ENCODE measurements at places on chromosomes 6 and 20. TPM values are rescaled to one million over a fixed set of nuclear protein-coding genes. Genes with fewer than 3 reads are reported as not detected.

Gene NAPB
- total RNA-seq, result 8.8 TPM

DNA sequence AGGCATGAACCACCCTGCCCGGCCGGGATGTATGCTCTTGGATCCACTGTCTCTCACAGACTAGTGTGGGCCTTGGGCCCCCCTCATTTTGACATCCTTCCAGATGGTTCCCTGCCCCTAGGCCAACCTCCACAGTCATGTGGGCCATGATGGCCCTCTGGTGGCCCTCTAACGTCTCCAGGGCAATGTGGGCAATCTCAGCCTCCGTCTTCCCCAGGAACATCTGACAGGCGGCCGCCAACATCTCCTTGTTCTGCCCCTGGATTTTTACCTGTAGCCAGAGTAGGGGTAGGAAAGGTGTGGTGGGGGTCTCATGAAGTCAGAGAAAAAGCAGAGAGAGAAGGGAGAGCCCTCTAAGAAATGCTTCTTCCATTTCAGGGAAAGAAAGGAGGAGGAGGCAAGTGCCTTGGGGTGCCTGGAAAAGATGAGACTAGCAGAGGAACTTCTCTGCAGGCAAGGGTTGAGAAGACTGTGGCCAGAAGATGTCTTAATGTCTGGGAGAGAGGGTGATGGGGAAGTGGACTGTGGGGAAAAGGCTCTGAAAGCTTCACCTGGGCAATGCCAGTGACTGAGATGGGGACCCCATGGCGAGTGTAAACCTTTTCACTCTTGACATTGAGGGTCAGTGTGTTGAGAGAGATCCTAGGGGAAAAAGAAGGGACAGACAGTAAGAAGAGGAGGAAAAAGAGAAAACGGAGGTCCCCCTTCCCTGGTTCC, 1.3 kb downstream of the FLOT1 start:
- peaks cover 38% of the 10 kb centered on the region for H3K36me3 ChIP-seq
- no peak for DNase-seq
- H3K4me3 ChIP-seq, result peak overlapping the region; percentile 79
- peaks cover 64% of the 10 kb centered on the region for H3K4me1 ChIP-seq

DNA sequence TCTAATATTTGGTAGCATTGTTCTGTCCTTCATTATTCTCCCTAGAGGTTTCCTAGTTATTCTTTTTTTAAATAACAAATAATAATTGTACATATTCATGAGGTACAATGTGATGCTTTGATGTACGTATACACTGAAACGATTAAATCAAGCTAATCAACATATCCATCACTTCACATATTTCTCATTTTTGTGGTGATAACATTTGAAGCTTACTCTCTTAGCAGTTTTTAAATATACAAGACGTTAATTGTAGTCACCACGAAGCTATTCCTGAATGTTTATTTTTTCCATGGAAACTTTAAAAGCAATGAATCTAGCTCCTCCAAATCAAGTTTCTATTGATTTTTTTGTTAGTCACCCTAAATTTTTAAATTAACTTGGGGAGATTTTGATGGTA, 116.5 kb upstream of the PRND start:
- DNase-seq, result no peak
- no peak overlapping the region for H3K4me3 ChIP-seq
- H3K36me3 ChIP-seq, result no peaks in the 10 kb centered on the region
- H3K27ac ChIP-seq, result no peak overlapping the region
- peaks cover 5% of the 10 kb centered on the region for H3K27me3 ChIP-seq

DNA sequence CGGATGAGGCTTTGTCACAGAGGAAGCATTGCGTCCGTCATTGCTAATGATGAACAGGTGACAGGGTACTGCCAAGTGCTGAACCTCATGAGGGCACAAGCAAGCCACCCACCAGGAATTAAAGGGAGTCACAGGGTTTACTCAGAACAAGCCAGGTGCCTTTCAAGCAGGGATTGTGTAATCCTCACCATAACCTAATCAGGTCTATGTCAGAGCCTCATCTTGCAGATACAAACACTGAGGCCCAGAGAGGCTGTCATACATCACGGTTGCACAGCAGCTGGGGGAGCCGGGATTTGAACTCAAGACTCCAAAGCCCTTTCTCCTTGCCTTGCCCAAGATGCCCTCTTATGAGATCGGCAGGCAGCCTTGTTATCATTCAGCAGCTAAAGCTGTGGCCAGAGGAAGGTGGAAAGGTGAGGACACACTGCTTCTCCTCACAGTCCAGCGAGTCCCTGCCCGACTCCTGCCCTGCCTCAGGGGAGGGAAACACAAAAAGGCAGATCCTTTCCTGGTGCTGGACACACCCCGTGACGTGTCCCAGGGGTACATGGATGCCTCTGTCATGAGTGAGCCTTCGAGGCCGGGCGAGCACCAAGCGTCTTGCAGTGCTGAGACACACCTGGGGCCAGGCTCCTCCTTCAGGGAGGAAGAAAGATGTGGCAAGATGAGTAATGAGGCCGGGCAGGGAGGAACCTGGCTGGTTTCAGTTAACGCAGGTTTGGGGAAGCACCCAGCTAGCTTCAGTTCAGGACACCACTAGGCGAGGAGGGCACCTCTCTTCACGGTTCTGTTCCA, 214.9 kb downstream of the LY86 start:
- no peaks in the 10 kb centered on the region for H3K36me3 ChIP-seq
- H3K4me1 ChIP-seq, result peaks cover 17% of the 10 kb centered on the region
- H3K27ac ChIP-seq, result peak overlapping the region; percentile 75
- H3K27me3 ChIP-seq, result no peaks in the 10 kb centered on the region
- no peak overlapping the region for H3K4me3 ChIP-seq

Gene ECT2L
- total RNA-seq, result not detected

DNA sequence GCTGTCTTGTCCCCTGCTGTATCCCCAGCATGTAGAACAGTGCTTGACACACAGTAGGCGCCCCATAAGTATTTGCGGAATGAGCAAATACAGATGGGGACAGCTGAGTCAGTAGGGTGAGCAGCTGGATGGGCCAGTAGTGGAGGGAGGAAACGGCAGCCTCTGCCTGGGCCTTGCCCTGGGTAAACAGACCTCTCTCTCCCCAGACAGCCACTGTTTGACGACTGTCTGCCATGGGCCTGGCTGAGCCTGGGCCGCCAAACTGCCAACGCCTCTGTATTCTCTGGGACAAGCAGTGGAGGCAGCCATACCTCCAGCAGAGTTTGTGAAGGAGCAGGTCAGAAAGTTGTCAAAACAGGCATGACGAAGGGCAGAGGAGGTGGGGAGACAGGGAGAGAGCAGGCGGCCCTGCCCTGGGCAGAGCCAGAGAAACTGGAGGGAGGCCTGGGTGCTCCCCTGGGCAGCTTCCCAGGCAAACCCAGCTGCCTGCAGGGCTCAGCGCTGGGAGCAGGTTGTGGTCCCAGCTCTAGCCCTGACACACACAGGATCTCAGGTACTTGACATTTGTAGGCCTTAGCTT, 15.2 kb downstream of the HNF4A start:
- H3K36me3 ChIP-seq, result no peaks in the 10 kb centered on the region
- no peak overlapping the region for H3K27ac ChIP-seq
- no peak overlapping the region for H3K4me3 ChIP-seq
- DNase-seq, result no peak

- DNase-seq, result no peak
- no peak overlapping the region for H3K27ac ChIP-seq
- H3K4me1 ChIP-seq, result peaks cover 13% of the 10 kb centered on the region
- no peaks in the 10 kb centered on the region for H3K27me3 ChIP-seq
Measured at GRCh38 chr6:37126961-37127616, 42.9 kb upstream of the PIM1 start.

GRCh38 chr6:44254191-44255104, 2.9 kb downstream of the SLC35B2 start:
- H3K4me1 ChIP-seq, result peaks cover 43% of the 10 kb centered on the region
- H3K4me3 ChIP-seq, result no peak overlapping the region
- H3K27ac ChIP-seq, result no peak overlapping the region
- H3K27me3 ChIP-seq, result no peaks in the 10 kb centered on the region
- DNase-seq, result no peak

Gene MUC21
- 0.38 TPM for total RNA-seq

DNA sequence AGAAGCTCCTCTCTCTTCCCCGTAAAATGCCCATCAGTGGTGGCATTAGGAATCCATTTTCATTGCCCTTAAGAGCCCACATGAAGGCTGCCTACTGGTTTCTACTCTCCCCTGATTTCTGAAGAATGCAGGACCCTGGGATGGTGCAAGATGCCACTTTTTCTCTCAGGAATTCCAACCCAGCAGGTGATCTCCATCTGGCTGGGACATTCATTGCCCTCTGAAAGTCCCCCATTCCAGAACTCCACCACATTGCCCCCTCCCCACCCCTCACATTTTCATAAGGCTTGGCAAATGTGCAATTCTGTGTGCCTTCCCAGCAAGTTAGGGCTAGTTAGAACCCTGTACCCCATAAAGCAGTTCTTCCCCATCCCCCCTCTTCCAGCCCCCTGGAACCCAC, 88.0 kb downstream of the BANF2 start:
- H3K27ac ChIP-seq, result no peak overlapping the region
- no peaks in the 10 kb centered on the region for H3K27me3 ChIP-seq
- no peak overlapping the region for H3K4me3 ChIP-seq
- H3K36me3 ChIP-seq, result no peaks in the 10 kb centered on the region

DNA sequence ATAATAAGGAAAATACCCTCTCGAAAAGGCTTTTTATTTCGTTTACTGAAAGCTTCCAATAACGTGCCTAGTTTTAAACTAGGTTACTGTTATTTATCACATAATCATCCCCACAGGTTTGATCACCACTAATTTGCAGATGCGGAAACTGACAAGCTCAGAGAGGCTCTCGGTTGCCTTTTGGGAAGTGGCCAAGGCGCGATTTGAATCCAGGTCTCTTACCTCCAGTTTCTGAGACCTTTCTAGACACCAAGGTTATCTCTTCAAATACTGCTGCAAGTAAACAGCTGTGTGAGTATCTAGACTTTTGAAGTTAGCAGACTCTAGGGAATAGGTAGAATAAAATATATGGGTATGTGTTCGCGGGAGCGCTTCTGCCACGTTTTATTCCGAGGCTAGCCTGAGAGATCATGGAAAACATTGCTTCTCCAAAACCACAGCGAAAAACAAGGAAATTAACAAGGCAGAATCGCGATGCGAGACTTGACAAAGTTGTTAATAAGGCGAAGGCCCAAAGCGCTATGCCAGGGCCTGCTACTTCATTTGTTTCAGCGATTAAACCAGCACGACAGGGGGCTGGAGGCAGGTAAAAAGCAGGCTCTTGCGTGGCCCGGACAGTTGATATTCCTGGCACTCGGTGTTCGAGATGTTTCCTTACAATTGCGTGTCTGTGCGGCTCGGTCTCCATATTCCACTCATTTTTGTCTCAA, 1.8 kb upstream of the JARID2 start:
- peak overlapping the region; percentile 57 for H3K4me3 ChIP-seq
- H3K36me3 ChIP-seq, result no peaks in the 10 kb centered on the region
- peak overlapping the region; percentile 91 for H3K27ac ChIP-seq
- peaks cover 19% of the 10 kb centered on the region for H3K4me1 ChIP-seq

- no peaks in the 10 kb centered on the region for H3K36me3 ChIP-seq
- H3K4me1 ChIP-seq, result peaks cover 18% of the 10 kb centered on the region
- H3K4me3 ChIP-seq, result peak overlapping the region; percentile 22
- H3K27me3 ChIP-seq, result no peaks in the 10 kb centered on the region
- DNase-seq, result no peak
Measured at GRCh38 chr6:16200321-16200883, 38.0 kb upstream of the GMPR start.

DNA sequence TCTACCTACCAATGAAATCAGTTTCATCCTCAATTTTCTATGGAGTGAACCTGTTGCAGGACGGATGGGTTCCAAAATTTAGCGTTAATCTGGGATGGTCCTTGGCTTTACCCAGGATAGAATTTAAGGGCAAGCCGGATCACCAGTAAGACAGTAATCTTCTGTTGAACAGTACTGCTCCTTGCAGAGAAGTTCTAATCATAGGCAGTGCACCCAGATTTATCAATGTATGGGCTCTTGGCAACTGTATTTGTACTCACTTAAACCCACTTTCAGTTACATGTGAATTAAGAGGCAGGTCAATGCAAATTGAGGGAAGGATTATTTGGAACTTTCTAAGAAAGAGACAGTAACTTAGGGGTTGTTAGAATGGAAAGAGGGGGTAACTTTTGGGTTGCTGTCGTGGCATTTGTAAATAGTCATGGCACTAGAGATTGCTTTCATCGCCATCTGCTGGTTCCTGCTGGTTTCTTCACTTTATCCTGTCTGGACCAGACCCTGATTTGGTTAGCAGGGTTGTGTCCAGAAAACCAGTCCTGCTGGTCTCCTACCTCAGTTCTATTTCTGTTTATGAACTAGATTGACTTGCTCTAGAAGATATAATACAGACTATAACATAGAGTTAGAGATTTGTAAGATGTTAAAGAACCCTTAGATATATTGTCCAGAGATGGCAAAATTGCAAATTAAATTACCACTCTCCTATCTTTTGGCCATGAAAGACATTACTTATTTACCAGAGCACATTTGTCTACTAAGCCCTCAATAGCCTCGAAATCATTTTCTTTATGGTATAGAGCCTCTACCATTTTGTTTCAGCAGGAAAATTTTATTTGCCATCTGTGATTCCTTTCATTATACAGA, 646.3 kb downstream of the UTRN start:
- H3K36me3 ChIP-seq, result no peaks in the 10 kb centered on the region
- H3K4me1 ChIP-seq, result no peaks in the 10 kb centered on the region
- no peak overlapping the region for H3K27ac ChIP-seq
- no peak overlapping the region for H3K4me3 ChIP-seq

- H3K36me3 ChIP-seq, result no peaks in the 10 kb centered on the region
- H3K27ac ChIP-seq, result no peak overlapping the region
- H3K27me3 ChIP-seq, result no peaks in the 10 kb centered on the region
- DNase-seq, result no peak
- H3K4me3 ChIP-seq, result no peak overlapping the region
Measured at GRCh38 chr20:54085910-54086309, 15.5 kb upstream of the BCAS1 start.

Gene ROMO1
- 299 TPM for total RNA-seq

- H3K27ac ChIP-seq, result no peak overlapping the region
- H3K27me3 ChIP-seq, result no peaks in the 10 kb centered on the region
- H3K36me3 ChIP-seq, result no peaks in the 10 kb centered on the region
- no peaks in the 10 kb centered on the region for H3K4me1 ChIP-seq
Measured at GRCh38 chr6:69985180-69985579, 118.8 kb downstream of the COL19A1 start.

DNA sequence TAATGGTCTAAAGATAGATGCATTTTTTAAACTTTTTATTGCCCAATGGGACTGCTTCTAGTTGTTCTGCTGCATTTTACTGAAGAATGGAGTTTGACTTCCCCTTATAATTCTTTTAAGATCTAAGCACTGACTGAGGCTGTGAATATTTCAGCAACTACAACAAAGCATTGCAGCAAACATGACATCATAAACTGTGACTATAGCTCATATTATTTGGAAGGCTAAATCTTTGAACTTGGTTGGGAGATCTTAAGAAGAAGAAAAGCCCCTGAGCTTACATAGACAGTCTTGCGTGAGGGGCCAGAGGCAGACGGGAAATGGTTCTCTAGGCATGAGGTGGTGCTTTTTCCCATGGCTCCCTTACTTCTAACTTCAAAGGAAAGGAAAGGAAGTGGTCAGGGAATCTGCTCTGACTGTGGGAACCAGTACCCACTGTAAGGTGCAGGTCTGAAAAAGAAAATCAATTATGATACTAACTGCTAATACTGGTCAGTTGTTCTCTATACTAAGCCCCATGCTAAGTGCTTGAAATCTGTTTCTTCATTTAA, 14.8 kb downstream of the HEY2 start:
- no peak for DNase-seq
- H3K27ac ChIP-seq, result no peak overlapping the region

GRCh38 chr6:124604719-124605118, 357.5 kb upstream of the RNF217 start:
- H3K36me3 ChIP-seq, result no peaks in the 10 kb centered on the region
- H3K4me3 ChIP-seq, result no peak overlapping the region
- H3K4me1 ChIP-seq, result no peaks in the 10 kb centered on the region
- H3K27ac ChIP-seq, result no peak overlapping the region

- H3K4me1 ChIP-seq, result peaks cover 10% of the 10 kb centered on the region
- DNase-seq, result no peak
Measured at GRCh38 chr20:38229376-38230252, 30.9 kb downstream of the KIAA1755 start.
